ENCODE measurements at places on chromosomes 1 and 21.

- peak; percentile 64 for DNase-seq
- H3K27me3 ChIP-seq = no peaks in the 10 kb centered on the region
- no peak overlapping the region for H3K4me3 ChIP-seq
- no peaks in the 10 kb centered on the region for H3K36me3 ChIP-seq
- H3K27ac ChIP-seq = no peak overlapping the region
- no peaks in the 10 kb centered on the region for H3K4me1 ChIP-seq
Observed at GRCh38 chr1:203040513-203041275, 14.4 kb downstream of the PPFIA4 start.

DNA sequence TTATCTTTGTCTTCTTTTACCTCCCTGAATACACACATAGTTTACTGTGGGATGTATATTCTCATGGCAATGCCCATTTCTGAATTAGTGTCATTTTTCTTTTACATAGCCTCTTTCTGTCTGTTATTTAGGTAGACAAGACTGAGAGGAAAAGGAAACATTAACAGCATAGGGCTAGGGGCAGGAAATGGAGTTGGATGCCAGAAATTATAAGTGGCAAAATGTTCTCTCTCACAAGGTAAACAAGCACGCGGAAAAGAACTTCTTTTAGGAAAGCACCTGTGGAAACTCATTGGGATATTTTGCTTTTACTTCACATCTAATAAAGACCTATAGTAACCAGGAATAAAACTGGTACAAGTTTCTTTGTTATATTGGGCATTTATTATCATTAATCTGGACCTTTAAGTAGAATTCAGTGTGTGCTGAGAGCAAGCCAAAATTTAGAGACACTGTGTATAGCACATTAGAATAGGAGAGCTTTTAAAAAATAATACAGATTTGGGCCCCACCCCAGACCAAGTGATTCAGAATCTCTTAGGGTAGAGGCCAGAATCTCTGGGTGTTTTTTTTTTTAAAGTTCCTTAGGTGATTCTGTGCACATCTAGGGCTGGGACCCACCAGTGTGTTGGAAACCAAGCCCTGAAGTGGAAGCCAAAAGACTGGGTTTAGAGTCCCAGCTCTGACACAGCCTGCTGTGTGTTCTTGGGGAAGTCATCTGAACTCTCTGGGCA lies 32.7 kb downstream of the S100A10 start:
- H3K36me3 ChIP-seq = no peaks in the 10 kb centered on the region
- no peak for DNase-seq
- H3K4me3 ChIP-seq = no peak overlapping the region
- H3K27ac ChIP-seq = no peak overlapping the region
- no peaks in the 10 kb centered on the region for H3K27me3 ChIP-seq

GRCh38 chr21:41458121-41458520 lies 32.1 kb downstream of the MX1 start:
- H3K4me1 ChIP-seq = no peaks in the 10 kb centered on the region
- no peak overlapping the region for H3K27ac ChIP-seq
- no peaks in the 10 kb centered on the region for H3K36me3 ChIP-seq
- no peak overlapping the region for H3K4me3 ChIP-seq
- H3K27me3 ChIP-seq = no peaks in the 10 kb centered on the region
- DNase-seq = no peak

- peak; percentile 59 for DNase-seq
- H3K36me3 ChIP-seq = peaks cover 41% of the 10 kb centered on the region
- no peak overlapping the region for H3K27ac ChIP-seq
- no peak overlapping the region for H3K4me3 ChIP-seq
- H3K27me3 ChIP-seq = no peaks in the 10 kb centered on the region
Observed at GRCh38 chr1:15949453-15950245, 26.3 kb downstream of the ZBTB17 start.

DNA sequence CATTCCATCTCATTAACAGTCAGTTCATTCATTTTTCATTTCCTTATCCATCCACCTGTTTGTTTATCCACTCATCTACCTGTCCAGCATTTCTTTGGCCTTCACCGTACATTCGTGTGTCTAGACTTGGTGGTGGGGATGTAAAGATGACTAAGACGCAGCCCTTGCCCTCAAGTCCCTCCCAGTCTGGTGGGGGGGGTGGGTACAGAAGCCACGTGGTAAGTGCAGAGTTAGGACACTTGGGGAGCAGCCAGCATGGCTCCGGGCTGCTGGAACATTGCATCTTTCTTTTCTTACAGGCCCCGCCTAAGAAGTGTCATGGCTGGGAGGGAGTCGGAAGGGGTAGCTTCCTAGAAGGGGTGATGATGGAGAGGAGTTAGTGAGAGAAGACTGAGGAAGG lies 17.2 kb downstream of the KIF26B start:
- no peak overlapping the region for H3K27ac ChIP-seq
- peaks cover 26% of the 10 kb centered on the region for H3K36me3 ChIP-seq
- H3K27me3 ChIP-seq = no peaks in the 10 kb centered on the region
- DNase-seq = no peak

DNA sequence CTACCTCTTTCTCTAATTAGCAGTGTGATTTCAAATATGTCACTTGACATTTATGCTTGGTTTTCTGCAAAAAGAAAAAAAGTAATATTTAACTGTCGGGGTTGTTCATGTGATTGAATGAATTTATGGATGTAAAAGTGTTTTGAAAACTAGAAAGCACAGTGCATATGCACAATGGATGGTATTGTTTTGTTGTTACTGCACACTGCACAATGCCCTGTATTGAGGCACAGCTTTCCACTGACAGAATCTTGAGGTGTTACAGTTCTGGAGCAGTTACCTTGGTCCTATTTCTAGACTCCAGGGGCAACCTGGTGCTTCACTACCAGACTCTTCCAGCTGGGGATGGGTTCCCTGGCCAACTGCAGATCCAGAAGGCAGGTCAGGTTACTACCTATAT lies 116.8 kb upstream of the L1TD1 start:
- no peaks in the 10 kb centered on the region for H3K4me1 ChIP-seq
- H3K27me3 ChIP-seq = no peaks in the 10 kb centered on the region
- no peaks in the 10 kb centered on the region for H3K36me3 ChIP-seq
- DNase-seq = no peak
- no peak overlapping the region for H3K4me3 ChIP-seq
- no peak overlapping the region for H3K27ac ChIP-seq

GRCh38 chr1:6942990-6943389 lies 157.7 kb downstream of the CAMTA1 start:
- H3K27ac ChIP-seq = no peak overlapping the region
- H3K27me3 ChIP-seq = no peaks in the 10 kb centered on the region
- no peak for DNase-seq

- H3K4me1 ChIP-seq = peaks cover 7% of the 10 kb centered on the region
- peaks cover 4% of the 10 kb centered on the region for H3K36me3 ChIP-seq
- no peak overlapping the region for H3K27ac ChIP-seq
- DNase-seq = peak; percentile 74
Observed at GRCh38 chr1:201702936-201703335, 126.0 kb upstream of the IPO9 start.

GRCh38 chr1:186059311-186059710 lies 315.7 kb downstream of the TPR start:
- no peak overlapping the region for H3K4me3 ChIP-seq
- H3K36me3 ChIP-seq = no peaks in the 10 kb centered on the region
- H3K27ac ChIP-seq = no peak overlapping the region
- no peaks in the 10 kb centered on the region for H3K4me1 ChIP-seq

- DNase-seq = peak; percentile 66
- H3K4me1 ChIP-seq = no peaks in the 10 kb centered on the region
- no peak overlapping the region for H3K27ac ChIP-seq
- no peaks in the 10 kb centered on the region for H3K27me3 ChIP-seq
- H3K4me3 ChIP-seq = no peak overlapping the region
Observed at GRCh38 chr1:201013991-201014815, 9.3 kb downstream of the KIF21B start.

DNA sequence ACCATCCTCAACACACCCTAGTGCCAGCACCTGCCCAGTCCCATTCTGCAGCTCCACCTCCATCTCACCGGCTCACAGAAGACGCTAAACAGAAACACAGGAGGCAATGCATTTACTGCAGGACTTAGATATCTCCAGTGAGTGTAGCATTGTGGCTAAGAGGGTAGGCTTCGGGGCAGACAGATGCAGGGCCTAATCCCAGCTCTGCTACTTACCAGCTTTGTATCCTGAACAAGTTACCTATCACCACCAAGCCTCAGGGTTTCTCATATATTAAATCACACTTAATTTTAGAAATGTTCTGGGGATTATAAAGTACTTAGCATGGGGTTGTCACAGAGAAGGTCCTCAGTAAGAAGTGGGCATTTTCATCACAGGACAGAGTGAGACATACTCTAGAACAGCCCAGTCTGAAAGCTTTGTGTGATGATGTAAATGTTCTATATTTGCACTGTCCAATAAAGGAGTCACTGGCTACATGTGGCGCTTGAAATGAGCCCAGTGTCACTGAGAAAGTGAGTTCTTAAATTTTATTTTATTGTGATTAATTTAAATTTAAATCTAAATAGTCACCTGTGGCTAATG lies 149.3 kb upstream of the C8B start:
- no peaks in the 10 kb centered on the region for H3K36me3 ChIP-seq
- H3K4me3 ChIP-seq = no peak overlapping the region
- no peaks in the 10 kb centered on the region for H3K27me3 ChIP-seq
- DNase-seq = no peak
- H3K27ac ChIP-seq = no peak overlapping the region

GRCh38 chr1:97461782-97462181 lies 459.1 kb downstream of the DPYD start:
- no peak overlapping the region for H3K4me3 ChIP-seq
- no peaks in the 10 kb centered on the region for H3K4me1 ChIP-seq
- H3K27ac ChIP-seq = no peak overlapping the region
- peaks cover 2% of the 10 kb centered on the region for H3K36me3 ChIP-seq
- no peak for DNase-seq
- no peaks in the 10 kb centered on the region for H3K27me3 ChIP-seq

- no peaks in the 10 kb centered on the region for H3K4me1 ChIP-seq
- peaks cover 14% of the 10 kb centered on the region for H3K27me3 ChIP-seq
- no peak overlapping the region for H3K4me3 ChIP-seq
- H3K36me3 ChIP-seq = no peaks in the 10 kb centered on the region
- no peak overlapping the region for H3K27ac ChIP-seq
Observed at GRCh38 chr21:44716984-44717383, 5.6 kb upstream of the TSPEAR start.

- no peak overlapping the region for H3K4me3 ChIP-seq
- no peaks in the 10 kb centered on the region for H3K27me3 ChIP-seq
- H3K36me3 ChIP-seq = no peaks in the 10 kb centered on the region
- H3K27ac ChIP-seq = no peak overlapping the region
- H3K4me1 ChIP-seq = peaks cover 4% of the 10 kb centered on the region
Observed at GRCh38 chr21:35616090-35616489, 444.2 kb downstream of the SETD4 start.

DNA sequence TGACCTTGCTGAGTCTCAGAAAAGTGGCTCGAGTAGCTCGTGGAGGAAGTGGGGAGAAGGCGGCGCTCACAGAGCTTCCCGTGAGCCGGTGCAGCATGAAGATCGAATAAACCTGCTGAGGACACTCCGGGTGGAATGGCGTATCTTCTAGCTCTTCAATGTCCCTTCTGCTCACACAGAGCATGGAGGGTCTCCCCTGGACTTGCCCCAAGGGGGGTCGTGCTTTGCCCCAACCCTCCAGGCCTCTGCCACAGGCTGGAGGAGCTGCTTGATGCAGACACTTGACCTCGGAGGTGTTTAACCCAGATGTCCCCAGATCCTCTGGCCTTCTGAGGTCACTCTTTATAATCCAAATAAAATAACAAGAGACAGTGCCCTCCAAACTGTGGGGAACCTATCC lies 2.2 kb upstream of the KRTAP10-12 start:
- peaks cover 14% of the 10 kb centered on the region for H3K4me1 ChIP-seq
- H3K27ac ChIP-seq = no peak overlapping the region
- no peaks in the 10 kb centered on the region for H3K27me3 ChIP-seq
- no peak overlapping the region for H3K4me3 ChIP-seq
- H3K36me3 ChIP-seq = no peaks in the 10 kb centered on the region

DNA sequence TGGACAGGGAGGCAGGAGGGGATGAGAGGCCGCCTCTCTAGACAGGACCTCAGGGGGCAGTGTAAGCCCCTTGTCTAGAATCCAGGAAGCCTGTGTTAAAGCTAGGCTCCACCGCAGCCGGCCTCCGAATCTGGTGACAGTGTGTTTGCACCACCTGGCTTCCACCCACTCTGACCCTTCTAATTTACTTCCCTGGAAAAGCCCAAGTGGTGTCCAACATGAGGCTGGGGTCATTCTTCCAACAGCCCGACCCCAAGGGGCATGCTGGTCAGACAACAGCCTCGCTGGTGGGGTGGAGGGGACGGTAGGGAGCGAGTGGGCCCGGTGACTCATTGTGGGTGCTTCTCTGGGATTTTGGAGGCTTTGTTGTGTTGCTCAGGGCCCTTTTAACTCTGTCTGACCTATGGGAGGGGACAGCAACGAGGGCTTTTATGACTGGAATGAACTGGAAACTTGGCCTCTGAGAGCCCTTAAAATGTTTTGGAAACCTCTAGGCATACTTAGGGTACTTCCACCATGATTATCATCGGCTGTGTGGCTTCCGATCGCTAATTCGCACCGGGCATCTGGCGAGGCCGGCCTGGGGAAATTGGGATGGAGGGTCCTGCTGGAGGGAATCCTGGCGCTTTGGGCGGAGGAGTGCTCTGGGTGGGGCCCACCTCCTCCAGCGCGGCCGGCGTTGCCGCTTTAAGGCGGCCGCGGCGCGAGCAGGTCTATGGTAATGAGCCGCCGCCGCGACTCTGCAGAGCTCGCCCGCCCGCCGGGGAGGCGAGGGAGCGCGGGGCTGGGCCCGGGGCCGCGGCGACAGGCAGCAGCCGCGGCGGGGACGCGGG lies at the start of gene CELSR2:
TSS of gene CELSR2 (plus strand) at position 743 of the 833 bp plus-strand sequence. CDS start 541 bp downstream, outside the sequence.
- no peaks in the 10 kb centered on the region for H3K27me3 ChIP-seq
- peaks cover 20% of the 10 kb centered on the region for H3K36me3 ChIP-seq
- H3K27ac ChIP-seq = no peak within 1 kb of the TSS

DNA sequence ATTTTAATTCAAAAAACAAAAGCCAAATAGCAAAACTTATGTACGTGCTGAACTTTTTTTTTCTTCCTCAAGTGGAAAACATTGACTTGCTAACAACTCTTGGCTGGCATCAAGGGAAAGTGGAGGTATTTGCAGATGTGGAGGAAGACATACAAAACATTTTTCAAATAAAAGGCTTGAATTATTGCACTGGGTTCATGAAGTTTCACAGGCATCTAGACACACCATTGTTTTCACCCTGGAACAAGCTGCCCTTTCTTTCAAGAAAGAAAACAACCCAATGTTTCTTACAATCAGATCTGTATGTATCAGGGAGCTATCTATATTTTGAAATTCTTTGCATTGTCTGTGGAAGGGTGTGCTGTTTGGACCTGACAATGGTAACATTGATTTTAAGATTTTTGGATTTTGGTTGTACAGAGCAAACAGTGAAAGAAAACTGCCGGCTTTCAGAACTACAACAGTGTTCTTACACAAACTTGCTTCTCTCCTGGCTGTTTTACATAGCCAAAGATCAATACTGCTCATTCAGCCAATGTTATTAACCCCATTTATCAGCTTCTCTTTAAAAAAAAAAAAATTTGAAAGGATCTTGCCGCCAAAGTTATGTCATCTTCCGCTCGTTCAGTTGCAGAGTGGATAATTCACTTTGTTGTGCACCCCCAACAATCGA lies 187.7 kb upstream of the FOXD3 start:
- no peaks in the 10 kb centered on the region for H3K36me3 ChIP-seq
- no peaks in the 10 kb centered on the region for H3K4me1 ChIP-seq
- no peak overlapping the region for H3K27ac ChIP-seq
- H3K27me3 ChIP-seq = no peaks in the 10 kb centered on the region

GRCh38 chr1:232011961-232012360 lies 385.4 kb downstream of the DISC1 start:
- H3K27me3 ChIP-seq = no peaks in the 10 kb centered on the region
- no peaks in the 10 kb centered on the region for H3K36me3 ChIP-seq
- no peak overlapping the region for H3K27ac ChIP-seq
- DNase-seq = peak; percentile 42

GRCh38 chr21:28391938-28392849 lies 600.5 kb downstream of the LTN1 start:
- no peaks in the 10 kb centered on the region for H3K27me3 ChIP-seq
- H3K36me3 ChIP-seq = no peaks in the 10 kb centered on the region
- H3K4me3 ChIP-seq = no peak overlapping the region
- no peak for DNase-seq

GRCh38 chr1:174451408-174451807 lies 3.6 kb downstream of the GPR52 start:
- H3K36me3 ChIP-seq = no peaks in the 10 kb centered on the region
